ENCODE measurements at places on chromosomes 12 and 14.

GRCh38 chr12:68746572-68747180 lies 700 bp downstream of the SLC35E3 start:
- DNase-seq, result peak; percentile 39

- DNase-seq, result no peak
Measured at GRCh38 chr14:82159624-82160023, 626.0 kb upstream of the SEL1L start.

- DNase-seq, result peak; percentile 69
Measured at GRCh38 chr12:92764831-92765230, 62.0 kb downstream of the PLEKHG7 start.

- no peak for DNase-seq
Measured at GRCh38 chr12:92519284-92519683, 183.5 kb upstream of the PLEKHG7 start.

- DNase-seq, result no peak
Measured at GRCh38 chr12:96710127-96710745, 196.8 kb upstream of the NEDD1 start.

- DNase-seq, result no peak
Measured at GRCh38 chr14:56153267-56153666, 35.1 kb downstream of the PELI2 start.

- DNase-seq, result no peak
Measured at GRCh38 chr12:88932457-88932856, 352.2 kb upstream of the KITLG start.

DNA sequence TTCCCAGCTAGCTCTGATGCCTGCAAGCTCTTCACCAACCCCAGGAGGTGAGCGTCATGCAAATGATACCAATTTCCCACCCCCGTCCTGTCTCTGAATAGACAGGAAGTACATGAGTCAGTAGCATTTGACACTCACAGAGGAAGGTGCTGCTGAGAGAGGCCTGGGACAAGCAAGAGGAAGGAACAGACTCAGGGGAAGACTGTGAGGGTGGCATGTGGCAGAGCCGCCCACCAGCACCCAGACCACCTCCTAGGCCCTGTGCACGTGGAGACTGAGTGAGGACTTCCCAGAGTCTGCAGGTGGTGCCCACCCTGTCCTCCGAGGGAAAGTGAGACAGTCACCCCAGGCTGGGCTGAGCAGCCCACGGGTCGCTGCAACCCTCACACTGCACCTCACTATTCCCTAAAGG lies 199.5 kb upstream of the SFSWAP start:
- DNase-seq, result no peak

DNA sequence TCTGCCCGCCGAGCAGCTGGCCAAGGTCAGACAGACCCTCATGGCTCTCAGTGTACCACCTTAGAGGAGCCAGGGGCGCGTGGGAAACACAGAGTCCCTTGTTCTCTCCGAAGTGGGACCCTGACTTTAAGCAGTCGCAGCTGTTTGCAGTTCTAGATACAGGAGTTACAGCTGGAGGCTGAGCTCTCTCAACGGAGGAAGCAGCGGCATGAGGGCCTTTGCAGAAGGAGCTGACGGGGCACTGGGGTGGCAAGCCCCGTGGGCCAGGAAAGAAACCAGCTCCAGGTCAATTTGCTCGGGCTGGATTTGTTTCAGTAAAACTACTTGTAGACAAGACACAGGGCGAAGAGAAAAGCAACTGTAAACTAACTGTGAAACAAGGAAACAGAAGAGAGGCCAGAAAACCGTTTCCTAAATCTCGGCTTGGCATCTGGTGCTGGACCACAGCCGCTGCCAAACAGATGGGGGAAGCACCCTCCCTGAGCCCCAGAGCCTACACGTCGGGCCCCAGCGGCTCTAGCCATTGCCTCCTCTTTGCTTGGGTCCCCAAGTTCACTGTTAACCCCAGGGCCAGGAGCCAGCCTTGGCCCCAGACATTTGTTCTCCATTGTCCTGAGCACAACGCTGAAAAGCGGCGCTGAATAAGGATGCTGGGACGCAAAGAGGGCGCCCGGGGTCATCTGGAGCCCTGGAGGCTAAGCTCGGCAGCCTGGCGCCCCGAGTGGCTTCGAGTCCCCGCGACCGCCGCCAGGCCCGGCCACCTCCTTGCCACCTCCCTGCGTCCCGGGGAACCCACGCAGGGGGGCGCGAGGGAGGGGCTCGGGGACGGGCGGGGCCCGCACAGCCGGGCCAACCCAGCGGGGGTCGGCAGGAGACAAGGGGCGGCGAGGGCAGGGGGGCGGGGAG lies 914 bp upstream of the PACS2 start:
- no peak for DNase-seq

DNA sequence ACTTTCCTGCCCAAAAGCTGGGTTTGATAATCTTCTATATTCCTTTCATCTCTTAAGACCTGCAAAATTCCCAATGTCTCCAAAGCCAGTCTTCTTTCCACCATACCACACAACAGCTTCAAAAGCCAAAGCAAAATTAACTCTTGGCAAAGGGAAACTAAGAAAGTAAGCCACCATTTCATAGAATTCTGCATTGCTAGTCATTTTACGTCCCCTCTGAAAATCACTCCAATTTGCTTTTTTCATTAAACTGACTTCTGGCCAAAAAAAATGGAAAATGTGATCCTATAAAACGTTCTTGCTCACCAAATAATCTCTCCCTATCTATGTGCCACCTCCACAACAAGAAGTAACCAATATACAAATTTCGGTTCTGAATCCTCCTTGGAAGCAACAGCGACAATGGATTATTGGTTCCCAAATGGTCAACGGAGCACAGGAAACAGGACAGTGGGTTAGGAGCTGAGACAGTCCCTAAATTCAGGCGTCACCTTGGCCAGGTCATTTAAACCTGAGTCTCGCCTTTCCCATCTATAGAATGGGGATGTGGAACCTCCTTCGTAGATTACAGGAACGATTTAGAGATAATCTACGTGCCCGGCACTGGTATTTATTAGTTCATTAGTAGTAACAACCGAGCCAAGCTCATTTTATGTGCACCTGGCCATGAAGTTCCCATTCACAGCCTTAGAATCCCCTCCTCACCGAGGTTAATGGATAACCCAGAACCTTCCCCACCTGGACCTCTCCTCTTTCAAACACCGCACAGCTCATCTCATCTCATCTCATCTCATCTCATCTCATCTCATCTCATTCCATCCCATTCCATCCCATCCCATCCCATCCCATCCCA lies 1.2 kb downstream of the NT5DC3 start:
- no peak for DNase-seq

GRCh38 chr12:56205445-56205844 lies 16.2 kb upstream of the SMARCC2 start:
- DNase-seq, result no peak

DNA sequence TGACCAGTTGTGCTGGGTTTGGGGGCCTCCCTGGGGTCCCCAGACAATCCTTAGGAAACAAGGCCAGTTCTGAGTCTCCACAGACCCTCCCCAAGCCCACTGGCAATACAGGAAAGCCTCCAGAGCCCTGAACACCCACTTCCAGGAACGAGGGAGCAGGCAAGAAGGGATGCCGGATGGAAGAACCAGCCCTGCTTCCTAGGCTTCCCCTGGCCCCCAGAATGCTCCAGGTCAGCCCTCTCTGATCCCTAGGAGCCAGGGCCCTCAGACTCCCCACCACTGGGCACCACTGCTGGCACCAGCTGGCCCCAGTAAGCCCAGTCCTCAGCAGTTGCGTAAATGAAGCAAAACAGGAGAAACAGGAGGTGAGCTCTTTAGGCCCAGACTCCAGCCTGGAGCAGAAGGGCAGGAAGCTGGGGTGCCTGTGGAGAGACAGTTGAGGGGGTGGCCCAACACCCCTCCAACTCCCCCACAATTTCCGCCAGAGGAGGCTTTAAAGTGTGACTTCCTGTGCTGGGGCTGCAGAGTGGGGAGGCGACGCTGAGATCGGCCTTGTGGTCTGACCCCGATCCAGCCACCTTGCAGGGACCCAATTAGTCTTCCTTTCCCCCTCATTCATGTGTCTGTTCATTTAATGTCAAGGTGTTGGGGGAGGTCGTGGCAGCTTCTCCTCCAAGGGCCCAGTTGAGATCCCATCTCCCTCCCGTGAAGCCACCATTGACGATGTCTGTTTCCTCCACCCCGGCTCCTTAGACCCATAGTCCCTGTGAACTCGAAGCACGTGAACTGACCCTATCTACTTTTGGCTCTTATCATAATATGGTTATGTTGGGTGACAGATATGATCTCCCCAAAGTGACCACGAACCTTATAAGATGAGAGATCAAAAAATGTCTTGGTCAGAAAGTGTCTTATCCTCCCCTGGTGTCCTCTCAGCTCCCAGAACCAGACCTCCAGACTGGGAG lies 4.7 kb downstream of the TNFRSF1A start:
- DNase-seq, result no peak

DNA sequence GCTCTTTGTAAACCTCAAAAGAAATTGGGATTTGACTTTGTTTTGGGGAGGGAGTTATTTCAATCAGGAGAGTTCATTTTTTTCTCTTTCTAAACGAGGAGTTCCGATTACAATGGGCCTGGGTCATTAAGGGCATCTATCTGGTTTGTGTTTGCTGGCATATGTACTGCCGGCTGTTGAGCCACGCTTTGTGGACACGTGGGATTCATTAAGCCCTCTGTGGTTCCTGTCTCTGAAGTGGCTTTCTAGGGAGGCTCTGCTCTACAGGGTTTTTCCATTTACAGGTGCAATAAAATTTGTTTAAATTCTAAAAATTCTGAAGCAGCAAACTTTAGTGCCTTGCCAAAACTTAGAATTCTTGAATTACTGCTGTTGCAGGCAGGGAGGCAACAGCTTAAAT lies 57.9 kb downstream of the GNS start:
- no peak for DNase-seq

- DNase-seq, result no peak
Measured at GRCh38 chr14:39038542-39038941, 64.5 kb downstream of the SEC23A start.

GRCh38 chr14:54087376-54087775 lies 130.8 kb upstream of the BMP4 start:
- DNase-seq, result no peak

GRCh38 chr12:80749456-80749855 lies 32.7 kb downstream of the MYF5 start:
- no peak for DNase-seq
